Endothelial cell of umbilical vein (primary cell): ENCODE measurements at places on chromosomes 4 and X. TPM values are rescaled to one million over a fixed set of nuclear protein-coding genes. Genes with fewer than 3 reads are reported as not detected.

Gene BANK1
- total RNA-seq, result 0.29 and 0.60 TPM in 2 replicates

Gene FAM149A
- total RNA-seq, result 0.20 and 0.51 TPM in 2 replicates

DNA sequence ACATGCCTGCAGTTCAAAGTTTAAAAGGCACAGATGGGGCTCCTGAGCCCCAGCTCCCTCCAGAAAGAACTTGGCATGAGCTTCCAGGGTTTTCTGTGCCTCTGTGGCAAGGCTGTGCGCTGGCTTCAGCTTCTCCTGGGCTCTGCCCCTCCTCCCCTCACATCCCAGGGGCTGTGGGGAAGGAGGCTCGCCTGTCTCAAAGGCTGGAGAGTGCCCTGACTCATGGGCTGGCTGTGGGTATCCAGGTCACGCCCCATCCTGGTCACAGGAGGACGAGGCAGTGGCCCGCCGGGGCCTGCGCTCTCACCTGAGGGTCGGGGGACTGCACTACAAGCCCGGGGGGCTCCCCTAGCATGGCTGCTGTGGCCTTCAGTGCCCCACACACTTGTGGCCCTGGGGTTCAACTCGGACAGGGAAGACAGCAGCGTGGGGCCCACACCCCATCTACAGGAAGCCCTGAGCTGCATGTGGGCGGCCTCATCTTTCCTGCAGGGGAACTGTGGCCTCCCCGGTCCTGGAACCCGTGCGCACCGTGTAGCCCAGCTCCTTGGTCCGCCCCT lies 17.9 kb downstream of the LRPAP1 start:
- no peaks in the 10 kb centered on the region for H3K4me1 ChIP-seq
- H3K4me3 ChIP-seq, result no peak overlapping the region
- no peaks in the 10 kb centered on the region for H3K27me3 ChIP-seq

GRCh38 chr4:74426101-74426500 lies 18.8 kb upstream of the AREG start:
- no peaks in the 10 kb centered on the region for H3K27me3 ChIP-seq
- DNase-seq, result no peak
- no peak overlapping the region for H3K4me3 ChIP-seq
- no peak overlapping the region for H3K27ac ChIP-seq
- H3K4me1 ChIP-seq, result peaks cover 21% of the 10 kb centered on the region

- peaks cover 4% of the 10 kb centered on the region for H3K4me1 ChIP-seq
- no peak for DNase-seq
- no peaks in the 10 kb centered on the region for H3K27me3 ChIP-seq
- H3K27ac ChIP-seq, result no peak overlapping the region
These were observed 9.2 kb upstream of the EIF4E start for GRCh38 chr4:98937986-98938720.

DNA sequence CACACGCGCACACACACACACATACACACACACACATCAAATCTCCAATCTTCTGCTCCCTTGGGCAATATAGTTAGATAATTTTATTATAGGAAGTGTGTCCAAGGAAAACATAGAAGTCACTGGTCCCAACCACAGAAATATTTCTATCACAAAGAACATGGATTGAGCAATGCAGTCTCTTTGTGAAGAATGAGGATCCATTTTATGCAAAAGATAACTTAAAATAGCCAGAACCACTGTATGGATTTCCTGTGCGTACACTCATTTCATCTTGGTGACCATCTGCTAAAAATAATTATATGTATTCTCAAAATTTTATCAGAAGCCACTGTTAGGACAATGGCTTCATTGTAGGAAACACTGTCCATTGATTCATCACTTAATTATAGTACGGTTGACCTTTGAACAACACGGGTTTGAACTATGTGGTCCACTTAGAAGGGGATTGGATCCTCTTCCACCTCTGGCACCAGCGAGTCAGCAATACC lies 169.6 kb upstream of the MXRA5 start:
- H3K27me3 ChIP-seq, result no peaks in the 10 kb centered on the region
- no peak for DNase-seq
- no peaks in the 10 kb centered on the region for H3K36me3 ChIP-seq
- H3K27ac ChIP-seq, result no peak overlapping the region
- H3K4me1 ChIP-seq, result no peaks in the 10 kb centered on the region

GRCh38 chrX:153933748-153934147 lies 1.1 kb downstream of the NAA10 start:
- peak overlapping the region; percentile 33 for H3K4me3 ChIP-seq
- peaks cover 6% of the 10 kb centered on the region for H3K4me1 ChIP-seq
- peaks cover 14% of the 10 kb centered on the region for H3K36me3 ChIP-seq
- DNase-seq, result no peak
- H3K27ac ChIP-seq, result peak overlapping the region; percentile 19

DNA sequence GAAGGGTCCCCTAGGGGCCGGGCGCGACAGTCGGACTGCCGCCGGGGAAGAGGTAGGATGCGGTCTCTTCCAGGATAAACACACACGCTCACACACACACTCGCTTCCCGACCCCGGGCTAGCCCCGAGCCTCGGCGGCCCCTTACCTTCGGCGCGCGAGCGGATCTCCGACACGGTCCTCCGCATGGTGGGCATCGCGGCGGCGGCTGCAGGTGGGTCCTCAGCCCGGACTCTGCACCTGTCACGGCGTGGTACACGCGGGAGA lies 294 bp downstream of the ATP8A1 start:
- H3K27me3 ChIP-seq, result peaks cover 2% of the 10 kb centered on the region
- DNase-seq, result no peak
- H3K4me3 ChIP-seq, result peak overlapping the region; percentile 12
- peaks cover 26% of the 10 kb centered on the region for H3K4me1 ChIP-seq
- no peak overlapping the region for H3K27ac ChIP-seq
- no peaks in the 10 kb centered on the region for H3K36me3 ChIP-seq
